Left hindlimb (tissue), 1 donor: ENCODE measurements at places on chromosomes 4 and X.
A peak's percentile ranks its signal among the peaks of the same experiment; 100 is the strongest.

DNA sequence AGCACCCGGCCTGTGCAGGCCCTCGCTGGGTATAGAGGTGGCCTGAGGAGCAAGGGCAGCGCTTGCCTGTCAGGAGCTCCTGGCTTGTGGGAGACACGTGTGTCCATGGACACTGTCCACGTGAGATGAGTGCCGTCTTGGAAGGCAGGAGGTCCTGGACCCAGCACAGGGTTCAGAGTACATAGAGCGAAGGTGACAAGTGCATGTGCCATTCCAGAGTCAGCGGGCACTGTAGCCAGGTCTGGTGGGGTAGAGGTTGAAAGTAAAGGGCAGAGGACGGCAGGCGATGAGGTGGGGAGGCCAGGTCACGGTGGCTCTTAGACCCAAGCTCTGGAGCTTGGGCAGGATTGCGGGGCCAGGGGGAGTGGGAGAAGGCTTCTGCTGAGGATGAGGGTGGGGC, 28.4 kb upstream of the TADA2B start:
- DNase-seq, result no peak

DNA sequence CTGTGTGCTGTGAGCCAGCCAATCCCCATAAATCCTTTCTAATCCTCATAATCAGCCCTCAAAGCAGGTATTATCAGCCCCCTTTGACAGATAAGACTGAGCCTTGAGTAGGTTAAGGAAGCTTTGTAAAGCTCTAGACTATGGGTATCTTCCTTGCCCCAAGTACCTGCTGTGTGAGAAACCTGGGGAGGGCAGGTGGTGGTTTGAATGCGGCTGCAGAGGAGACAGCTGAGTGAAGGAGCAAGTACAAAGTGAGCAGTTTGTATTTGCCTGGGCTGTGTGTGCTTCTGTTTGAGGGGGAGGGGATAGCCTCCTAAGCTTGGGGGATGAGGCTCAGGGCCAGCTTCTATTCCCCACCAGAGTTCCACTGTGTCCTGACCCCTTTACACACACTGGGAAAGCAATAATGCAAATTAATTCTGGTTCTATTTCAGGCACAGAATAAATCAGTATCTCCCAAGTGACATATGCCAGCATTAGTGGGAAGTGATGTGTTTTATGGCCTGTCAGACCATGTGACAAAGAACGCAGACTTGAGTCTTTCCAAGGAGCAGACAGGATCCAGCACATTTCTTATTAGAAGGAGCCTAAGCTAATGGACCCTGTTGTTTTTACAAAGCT, 63.5 kb downstream of the EVC start:
- no peak for DNase-seq

DNA sequence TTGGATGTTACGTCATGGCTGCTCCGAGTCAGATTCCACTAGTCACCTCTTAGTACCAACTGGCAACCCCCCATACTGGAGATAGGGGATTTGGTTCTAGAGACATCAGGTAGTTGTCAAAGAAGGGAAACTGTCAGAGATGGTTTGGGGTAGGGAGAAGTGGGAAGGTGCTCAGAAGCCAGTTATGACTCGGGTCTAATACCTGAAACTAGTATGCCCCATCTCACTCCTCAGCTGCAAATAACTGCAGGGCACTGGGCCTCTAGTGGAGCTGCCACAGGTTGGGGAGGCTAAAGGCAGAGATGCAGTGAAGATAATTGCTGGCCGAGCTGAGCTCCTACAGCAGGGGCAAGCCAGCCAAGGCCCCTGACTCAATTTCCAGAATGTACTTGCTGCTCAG, 30.0 kb downstream of the OTUD6A start:
- DNase-seq, result no peak

DNA sequence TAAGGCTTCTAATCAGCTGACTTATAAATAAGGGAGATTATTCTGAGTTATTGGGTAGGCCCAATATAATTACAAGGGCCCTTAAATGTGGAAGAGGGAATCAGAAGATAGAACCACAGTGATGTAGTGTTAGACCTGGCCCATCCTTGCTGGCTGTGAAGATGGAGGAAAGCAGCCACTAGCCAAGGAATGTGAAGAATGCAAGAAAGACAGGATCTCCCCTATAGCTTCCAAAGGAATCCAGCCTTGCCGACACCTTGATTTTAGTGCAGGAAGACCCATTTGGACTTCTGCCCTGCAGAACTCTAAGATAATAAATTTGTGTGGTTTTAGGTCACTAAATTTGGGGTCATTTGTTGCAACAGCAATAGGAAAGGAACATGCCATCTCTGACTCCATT, 150.6 kb downstream of the SPATA18 start:
- no peak for DNase-seq

DNA sequence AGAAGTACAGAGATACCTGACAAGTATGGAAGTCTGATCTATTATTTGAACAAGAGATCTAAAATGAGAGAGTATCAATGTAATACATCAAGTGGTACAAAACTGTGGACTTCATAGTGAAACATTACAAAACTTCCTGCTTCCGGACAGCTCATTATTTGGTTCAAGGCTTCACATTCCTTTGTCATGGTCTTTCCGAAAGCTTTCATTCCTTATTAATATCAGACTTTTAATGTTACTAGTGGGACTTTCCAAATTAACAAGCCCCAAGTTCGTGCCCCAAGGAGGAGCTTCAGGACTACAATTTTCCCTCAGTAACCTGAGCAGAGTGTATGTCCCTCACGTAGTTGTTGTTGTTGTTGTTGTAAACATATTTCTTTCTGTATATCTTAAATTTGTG, 1.2 kb downstream of the CHIC2 start:
- no peak for DNase-seq

GRCh38 chrX:3143043-3143799, 102.0 kb downstream of the ARSF start:
- no peak for DNase-seq

DNA sequence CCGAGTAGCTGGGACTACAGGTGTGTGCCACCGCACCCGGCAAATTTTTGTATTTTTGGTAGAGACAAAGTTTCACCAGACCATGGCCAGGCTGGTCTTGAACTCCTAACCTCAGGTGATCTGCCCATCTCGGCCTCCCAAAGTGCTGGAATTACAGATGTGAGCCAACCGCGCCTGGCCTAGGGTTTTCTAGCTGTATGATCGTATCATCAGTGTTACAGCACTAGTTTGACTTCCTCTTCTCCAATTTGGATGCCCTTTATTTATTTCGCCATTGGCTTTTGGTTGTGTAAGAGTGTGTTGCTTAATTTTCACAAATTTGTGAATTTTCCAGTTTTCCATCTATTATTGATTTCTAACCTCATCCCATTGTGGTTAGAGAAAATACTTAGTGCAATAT, 5.2 kb downstream of the TKTL1 start:
- DNase-seq, result no peak

DNA sequence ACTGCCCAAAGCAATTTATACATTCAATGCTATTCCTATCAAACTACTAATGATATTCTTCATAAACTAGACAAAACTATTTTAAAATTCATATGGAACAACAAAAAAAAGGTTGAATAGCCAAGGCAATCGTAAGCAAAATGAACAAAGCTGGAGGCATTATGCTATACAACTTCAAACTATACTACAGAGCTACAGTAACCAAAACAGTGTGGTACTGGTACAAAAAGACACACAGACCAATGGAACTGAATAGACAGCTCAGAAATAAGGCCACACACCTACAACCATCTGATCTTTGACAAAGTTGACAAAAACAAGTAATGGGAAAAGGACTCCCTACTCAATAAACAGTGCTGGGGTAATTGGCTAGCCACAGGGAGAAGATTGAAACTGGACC, 67.0 kb downstream of the FGF16 start:
- no peak for DNase-seq

DNA sequence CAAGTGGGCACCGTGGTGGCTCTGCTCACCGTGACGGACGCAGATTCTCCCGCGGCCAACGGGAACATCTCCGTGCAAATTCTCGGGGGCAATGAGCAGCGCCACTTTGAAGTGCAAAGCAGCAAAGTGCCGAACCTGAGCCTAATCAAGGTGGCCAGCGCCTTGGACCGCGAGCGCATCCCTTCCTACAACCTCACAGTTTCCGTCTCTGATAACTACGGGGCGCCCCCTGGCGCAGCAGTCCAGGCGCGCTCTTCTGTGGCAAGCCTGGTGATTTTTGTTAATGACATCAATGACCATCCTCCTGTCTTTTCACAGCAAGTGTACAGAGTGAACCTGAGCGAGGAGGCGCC, 2.7 kb downstream of the FAT4 start:
- peak; percentile 53 for DNase-seq

DNA sequence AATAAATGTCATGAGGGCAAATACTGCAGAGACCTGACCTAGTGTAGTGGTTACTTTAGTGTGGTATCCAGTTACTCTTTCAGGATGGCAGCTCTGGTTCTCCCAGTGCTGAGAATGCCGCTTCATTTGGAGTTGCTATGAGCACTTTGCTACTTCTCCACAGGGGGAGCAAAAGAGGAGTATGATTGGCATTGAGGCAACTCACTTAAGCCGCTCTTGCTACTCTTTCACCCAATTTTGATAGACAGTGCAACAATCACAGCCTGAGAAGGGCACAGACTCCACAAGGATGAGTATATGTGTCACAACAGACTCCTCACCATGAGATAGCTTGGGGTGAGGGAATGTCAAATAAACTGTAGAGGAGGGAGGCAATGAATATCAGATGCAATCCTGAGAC, 81.2 kb downstream of the NPY1R start:
- no peak for DNase-seq
